T1000 (cell line): ENCODE measurements at places on chromosomes 3 and 15.
A peak's percentile ranks its signal among the peaks of the same experiment; 100 is the strongest.

DNA sequence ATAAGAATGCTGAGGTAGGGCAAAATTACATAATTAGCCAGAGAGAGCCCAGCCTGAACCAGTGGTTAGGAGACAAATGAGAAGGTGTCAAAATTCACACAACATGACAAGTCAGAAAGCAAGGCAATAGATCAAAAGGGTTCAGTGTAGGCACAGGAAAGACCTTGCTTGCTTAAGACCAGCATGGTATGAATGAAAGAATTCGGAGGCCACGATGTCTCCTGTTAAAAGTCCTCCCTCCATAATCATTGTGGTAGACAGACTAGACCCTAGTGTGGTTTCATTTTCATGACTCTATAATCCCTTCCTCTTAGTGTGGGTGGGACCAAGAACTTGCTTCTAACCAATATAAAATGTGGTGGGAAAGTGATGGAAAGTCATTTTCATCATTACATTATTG, 98.7 kb upstream of the ANKRD28 start:
- no peak for DNase-seq

DNA sequence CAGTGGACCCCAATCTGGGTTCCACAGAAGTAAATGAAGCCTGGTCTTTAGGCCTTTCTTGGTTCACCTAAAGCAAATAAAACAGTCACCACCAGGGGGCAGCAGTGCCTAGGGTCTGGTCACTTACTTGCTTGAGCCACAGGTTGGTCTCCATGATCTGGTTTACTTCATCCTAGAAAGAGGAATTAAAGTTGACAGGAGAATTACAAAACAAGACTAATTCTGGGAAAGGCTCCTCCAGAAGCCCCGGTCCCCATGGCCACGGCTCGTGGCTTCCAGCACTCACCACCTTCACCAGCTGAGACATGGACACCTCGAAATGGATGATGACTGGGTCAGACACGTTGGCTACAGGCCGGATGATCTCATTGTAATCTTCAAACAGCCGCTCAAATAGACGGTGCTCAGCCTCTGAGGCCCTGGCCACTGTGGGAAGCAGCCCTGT, 2.3 kb downstream of the CHRNA3 start:
- DNase-seq = peak; percentile 70

GRCh38 chr3:69718866-69719586, 20.2 kb upstream of the MITF start:
- no peak for DNase-seq

DNA sequence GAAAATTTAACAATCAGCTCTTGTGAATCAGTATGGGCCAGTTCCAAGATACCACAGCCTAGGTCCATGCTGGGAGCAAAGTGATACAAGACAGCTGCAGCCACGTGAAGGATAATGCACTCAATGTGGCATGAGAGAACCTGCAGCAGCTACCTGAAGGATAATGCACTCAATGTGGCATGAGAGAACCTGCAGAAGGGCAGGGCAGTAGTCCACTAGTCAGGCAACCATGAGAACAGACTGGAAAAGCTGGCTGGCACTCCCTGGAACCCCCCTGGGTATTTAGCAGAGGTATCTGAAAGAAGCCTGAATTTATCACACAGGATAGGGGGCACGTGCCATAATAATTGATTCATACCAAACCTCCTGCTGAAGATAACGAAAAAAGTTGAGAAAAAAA, 237.6 kb downstream of the ATP8B4 start:
- DNase-seq = no peak

DNA sequence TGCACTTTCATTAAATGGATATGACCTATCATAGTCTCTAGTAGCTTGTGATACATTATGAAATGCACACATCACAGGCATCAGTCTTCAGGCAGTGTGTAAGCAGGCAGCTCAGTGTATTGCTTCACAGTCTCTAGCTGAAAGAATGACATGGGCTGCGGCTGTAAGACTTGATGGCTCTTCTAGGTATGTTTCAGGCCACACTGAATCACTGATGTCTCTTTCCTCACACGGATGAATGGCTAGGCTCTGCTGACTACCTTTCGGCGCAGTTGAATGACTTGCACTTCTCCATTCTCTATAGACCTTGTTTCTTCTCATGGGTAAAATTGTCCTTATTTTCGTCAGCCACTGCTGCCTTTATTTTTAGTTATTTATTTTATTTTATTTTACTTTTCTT, 15.4 kb downstream of the APH1B start:
- DNase-seq = no peak

DNA sequence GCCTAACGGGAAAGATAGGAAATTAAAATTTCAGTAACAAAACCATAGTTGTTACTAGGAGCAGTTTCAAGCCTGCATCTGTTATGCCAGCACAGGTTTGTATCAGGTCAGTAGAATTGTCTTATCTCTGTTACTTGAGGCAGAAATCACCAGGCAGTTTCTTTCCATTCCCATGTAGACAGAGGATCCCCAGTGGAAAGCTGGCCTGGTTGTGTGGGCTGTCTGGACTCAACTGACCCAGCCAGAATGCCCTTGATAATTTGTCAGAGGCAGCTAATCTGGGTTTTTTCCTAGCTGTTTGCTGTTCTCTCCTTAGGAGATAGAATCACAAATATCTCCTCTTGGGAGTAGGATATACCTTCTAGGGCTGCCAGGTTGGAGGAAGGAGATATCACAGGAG, 1044.7 kb downstream of the IGSF11 start:
- DNase-seq = no peak

- no peak for DNase-seq
Measured at GRCh38 chr3:130692455-130692854, 54.2 kb downstream of the PIK3R4 start.

- DNase-seq = no peak
Measured at GRCh38 chr15:31256378-31257265, 70.0 kb upstream of the KLF13 start.

GRCh38 chr15:67023517-67024313, 41.7 kb upstream of the SMAD3 start:
- no peak for DNase-seq

DNA sequence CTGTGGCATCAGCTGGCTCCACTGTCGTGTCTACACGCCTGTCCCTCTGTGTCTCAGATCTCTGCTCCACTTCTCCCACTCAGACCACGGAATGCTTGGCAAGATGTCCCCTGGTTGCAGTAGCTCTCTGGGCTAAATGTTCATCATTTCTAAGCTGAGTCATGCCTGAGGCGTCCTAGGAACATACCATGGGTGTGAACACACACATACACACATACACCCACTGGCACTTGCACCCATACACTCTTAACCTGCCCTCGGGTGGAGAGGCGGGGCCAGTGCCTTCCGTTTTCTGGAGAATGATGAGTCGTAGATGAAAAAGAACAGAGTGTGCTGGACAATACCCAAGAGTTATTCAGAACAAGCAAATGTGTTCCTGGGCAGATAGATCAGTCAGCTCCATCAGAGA, 72.4 kb downstream of the SENP2 start:
- DNase-seq = peak; percentile 81

- no peak for DNase-seq
Measured at GRCh38 chr3:10299175-10299574, 6.4 kb upstream of the GHRL start.

DNA sequence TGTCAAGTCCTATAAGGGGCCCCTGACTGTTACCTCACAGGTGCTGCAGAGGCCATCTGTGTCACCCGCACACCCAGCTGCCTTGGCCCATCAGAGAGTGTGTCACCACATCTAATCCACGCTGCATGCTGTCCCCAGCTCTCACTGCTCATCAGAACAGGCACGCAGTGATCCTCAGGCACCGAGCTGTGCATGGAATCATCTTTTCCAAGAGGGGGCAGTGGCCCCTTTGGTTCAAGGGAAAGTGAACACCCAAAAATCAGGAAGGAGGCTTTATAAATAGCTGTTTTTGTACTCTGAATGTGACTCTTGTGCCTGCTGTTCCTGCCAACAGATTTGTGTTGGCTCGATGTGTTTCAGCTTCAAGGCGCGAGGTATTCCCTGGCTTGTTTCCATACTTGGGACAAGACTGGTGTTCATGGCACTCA, 110.3 kb upstream of the ETV5 start:
- DNase-seq = no peak

DNA sequence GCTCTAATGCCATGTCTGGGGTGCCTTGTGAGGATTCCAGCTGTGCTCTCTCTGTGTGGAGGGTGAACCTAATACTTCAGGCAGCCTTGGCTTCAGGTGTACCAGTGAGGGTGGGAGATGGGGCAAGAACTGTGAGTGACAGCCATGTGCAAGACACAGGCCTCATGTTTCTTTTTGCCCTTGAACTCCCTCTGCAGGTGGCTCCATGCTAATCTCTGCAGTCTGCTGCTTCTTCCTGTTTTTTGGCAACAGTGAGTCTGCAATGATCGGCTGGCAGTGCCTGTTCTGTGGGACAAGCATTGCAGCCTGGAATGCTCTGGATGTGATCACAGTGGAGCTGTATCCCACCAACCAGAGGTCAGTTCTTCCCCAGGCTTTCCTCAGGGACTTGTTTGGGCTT, 189.3 kb downstream of the SV2B start:
- no peak for DNase-seq

- DNase-seq = no peak
Measured at GRCh38 chr3:129673012-129673411, 66.5 kb upstream of the PLXND1 start.

GRCh38 chr3:96209699-96210098, 604.7 kb upstream of the EPHA6 start:
- DNase-seq = no peak

GRCh38 chr15:25465835-25466234, 27.0 kb upstream of the UBE3A start:
- DNase-seq = no peak

DNA sequence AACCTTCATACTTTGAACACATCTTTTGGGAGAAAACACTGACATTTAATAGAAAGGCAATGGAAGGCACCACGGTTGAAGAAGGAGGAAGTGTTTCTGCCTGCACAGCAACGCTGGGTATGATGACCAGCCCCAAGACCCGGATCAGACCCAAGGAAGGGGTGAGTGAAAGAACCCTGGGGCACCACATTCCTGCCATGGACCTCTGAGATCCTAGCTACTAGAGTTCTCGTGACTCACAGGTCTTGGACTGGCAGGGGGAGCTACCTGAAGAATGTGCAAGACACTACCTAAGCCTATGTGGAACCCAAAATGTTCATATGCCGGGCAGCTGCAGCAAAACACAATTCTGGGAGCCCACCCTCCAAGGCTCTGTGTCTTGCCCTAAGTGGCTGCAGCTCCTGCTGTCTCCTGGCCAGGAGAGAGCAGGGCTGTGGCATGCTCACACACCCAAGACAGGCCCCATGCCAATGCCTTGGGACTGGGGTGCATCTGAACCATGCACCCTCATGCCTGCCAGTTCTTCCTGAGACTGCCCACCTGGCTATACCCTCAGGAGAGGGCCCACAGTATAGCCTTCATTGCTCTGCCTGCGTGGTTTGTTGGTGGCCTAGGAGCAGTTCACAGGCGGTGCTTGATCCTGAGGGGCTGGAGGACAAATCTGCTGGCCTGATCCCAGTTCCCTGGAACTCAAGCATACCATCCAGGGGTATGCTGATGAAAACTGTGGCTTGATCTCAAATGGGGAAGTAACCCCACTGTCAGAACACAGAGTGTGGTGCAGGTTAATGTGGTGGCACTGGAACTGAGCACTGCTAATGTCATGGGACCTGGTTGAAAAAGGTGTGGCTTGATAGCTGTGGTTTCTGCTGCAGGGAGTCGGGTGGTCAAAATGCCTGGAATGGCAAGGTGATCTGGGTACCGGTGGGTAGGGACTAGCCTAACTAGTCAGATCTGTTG, 353.3 kb upstream of the ARHGEF26 start:
- DNase-seq = no peak

DNA sequence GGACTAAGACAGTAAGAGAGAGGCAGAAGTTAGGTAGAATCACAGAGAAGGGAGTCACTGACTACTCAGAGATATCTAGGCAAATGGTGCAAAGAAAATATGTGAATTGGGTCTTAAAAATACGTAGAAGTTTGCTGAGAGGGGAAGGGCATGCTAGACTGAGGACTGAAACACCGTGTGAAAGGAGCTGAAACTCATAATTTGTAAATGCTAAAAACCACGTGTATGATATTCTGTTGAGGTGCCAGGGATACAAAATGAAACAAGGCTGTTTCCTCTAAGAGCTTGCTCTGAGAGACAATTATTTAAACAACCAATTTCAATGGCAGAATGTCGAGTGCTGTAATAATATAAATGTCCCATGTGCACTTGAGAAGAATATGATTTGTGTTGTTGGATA, 47.2 kb downstream of the NCK1 start:
- DNase-seq = no peak

DNA sequence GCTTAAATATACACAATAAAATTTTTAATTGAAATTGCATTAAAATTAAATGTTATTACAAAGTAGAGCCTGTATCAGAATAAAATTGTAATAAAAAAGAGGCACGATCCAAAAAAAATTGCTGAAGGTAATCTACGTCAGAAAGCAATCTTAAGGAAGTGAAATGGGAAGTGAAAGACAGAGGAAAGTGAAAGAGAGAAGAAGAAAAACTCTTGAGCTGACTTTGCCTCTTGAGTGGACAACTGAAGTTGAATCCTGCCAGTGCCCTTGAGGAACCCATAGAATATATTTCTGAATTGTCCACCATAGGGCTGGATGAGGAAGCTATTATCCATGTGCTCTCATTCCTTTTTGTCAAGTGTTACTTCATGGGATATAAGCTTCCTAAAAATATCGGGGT, 285.1 kb upstream of the STAC start:
- DNase-seq = no peak

- DNase-seq = no peak
Measured at GRCh38 chr3:149188494-149188893, 33.1 kb downstream of the CP start.

GRCh38 chr3:147426931-147427330, 17.8 kb downstream of the ZIC1 start:
- no peak for DNase-seq

- no peak for DNase-seq
Measured at GRCh38 chr15:40454904-40455391, 14.2 kb downstream of the BAHD1 start.

DNA sequence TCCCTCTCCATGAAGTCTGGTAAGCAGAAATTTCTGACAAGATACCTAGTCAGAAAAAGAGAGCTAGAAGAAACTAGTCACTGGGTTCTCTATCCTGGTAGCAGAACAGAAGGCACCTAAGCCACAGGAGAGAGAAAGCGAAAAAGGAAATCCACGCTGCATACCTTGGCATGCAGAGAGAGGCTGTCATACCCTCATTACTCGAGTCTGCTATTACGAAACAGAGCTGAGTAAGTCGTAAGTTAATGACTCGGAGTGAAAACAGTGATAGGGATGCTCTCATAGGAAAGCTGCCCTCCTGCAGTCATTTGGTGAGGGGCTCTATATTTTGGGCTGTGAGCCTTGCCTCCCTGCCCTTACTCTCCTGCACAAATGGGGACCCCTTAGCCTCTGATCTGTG, 16.2 kb downstream of the CLRN1 start:
- DNase-seq = no peak
